Chondrocyte (in vitro differentiated cells): ENCODE measurements at places on chromosomes 4 and X.

GRCh38 chr4:163495900-163496299, 1.4 kb downstream of the TMA16 start:
- DNase-seq = no peak

DNA sequence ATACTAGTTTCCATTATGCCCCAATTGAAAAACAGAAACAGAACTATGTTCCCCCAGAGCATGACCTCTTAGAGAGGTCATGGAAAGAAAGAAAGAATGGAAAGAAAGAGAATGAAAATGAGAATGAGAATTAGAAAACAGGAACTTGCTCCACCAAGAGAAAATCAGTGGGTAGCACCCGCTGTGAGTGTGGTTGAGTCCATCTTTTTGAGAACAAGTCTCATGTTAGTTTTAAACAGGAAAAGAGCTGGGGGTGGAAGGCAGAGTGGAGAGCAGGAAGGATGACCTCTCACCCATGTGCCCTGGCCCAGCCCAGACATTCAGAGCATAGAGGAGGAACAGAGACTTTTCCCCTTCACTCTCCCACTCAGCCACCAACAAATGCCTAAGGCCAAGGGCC, 4.9 kb downstream of the GSX2 start:
- no peak for DNase-seq

DNA sequence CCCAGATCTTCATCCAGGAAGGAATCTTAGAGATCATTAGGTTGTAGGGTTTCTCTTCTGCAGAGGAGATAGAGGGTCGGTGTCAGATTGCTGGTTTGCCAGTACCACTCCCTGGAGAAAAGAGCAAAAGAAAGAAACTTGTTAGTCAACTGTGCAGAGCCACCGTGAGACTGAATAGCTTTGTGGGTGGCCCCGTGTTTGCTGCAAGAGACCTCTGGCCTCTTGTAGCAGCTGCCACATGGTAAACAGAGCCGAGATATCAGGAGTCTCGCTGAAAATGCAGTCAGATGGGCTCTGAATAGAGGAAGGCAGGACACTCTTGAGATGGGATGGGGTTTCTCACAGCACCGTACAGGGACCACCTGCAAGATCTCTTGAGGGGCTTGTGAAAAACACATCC, 149.7 kb downstream of the PTTG2 start:
- no peak for DNase-seq

- DNase-seq = no peak
Observed at GRCh38 chrX:54407266-54407665, 32.9 kb upstream of the TSR2 start.

GRCh38 chr4:153759407-153760316, at the start of gene RNF175:
Gene RNF175 (minus strand): TSS chr4:153760024. CDS start chr4:153759862, 162 bp downstream.
- DNase-seq = no peak

- no peak for DNase-seq
Observed at GRCh38 chr4:174549721-174550120, 27.4 kb upstream of the HPGD start.

GRCh38 chr4:109079201-109079600, 223.3 kb downstream of the COL25A1 start:
- DNase-seq = no peak
